Bronchial epithelial cell (primary cell): ENCODE measurements at places on chromosomes 1 and 21.

GRCh38 chr21:45209685-45210284 lies 77.9 kb downstream of the POFUT2 start:
- DNase-seq = no peak

- DNase-seq = no peak
These were observed 109.1 kb downstream of the LMO4 start for GRCh38 chr1:87437663-87438295.

DNA sequence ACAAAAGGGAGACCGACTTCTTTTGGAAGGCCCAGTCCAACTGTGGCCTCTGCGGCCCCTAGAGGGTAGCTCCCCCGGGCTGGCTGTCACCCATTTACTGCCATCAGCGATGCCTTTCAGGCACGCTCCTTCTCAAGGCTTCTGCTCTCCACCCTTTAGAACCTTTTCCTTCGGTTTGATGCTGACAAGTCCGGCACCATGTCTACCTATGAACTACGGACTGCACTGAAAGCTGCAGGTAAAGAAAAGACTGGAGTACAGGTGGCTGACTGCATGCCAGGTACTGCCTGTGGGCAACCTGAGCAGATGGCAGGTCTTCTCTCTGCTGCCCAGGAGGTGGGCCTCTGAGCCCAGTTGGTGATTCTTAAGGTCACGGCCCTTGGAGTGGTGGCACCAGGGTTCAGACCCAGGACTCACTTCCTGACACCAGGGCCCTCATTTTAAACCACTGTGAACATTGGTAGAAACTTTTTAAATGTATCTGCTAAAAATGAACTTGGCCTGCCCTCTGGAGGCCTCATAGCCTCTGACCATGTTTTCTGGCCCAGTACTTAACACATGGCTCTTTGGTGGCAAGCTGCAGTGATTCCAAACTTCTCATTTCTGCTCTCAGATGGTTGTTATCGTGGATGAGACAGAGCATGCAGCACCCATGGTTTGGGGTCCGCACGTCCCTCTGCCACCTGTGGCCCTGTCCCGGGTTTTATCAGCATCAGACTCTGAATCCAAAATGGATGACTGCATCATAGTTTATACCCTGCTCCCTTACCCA lies 45.7 kb downstream of the CAPN9 start:
- peak; percentile 12 for DNase-seq

GRCh38 chr1:77977989-77978292 lies 931 bp downstream of the FUBP1 start:
- no peak for DNase-seq

- peak; percentile 81 for DNase-seq
These were observed 80.3 kb upstream of the ARTN start for GRCh38 chr1:43853161-43853921.

DNA sequence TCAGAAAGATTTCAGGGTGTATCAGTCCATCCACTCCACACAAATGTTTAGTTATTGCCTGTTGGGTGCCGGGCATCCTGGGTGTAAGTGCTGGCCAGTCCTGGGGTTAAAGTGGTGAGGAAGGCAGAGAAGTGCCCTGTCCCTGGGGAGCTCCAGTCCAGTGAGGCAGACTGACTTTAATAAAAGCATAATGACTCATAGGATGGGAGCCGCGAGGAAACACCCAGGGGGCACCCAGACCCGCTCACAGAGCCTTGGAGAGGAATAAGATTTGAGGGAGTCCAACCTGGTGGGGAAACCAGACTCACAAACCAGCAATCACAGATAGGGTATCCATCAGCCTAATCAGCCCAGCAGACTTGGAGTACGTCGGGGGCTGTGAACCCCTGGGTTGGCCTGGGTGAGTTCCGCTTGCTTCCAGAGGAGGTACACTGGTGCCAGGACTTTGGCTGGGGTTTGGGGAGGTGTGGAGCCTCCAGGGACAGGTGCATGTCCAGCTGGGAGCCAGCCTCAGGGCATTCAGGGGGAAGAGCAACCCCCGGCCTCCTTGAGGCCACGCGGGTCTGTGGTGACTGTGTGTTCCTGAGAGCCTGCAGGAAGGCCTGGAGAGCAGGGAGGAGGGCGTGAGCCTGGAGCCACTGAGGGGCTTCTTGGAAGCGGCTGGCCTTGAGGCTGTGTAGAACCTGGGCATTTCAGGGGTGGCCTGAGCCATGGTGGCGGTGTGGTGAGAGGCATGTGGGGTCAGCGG lies 3.7 kb downstream of the PEAR1 start:
- peak; percentile 54 for DNase-seq

DNA sequence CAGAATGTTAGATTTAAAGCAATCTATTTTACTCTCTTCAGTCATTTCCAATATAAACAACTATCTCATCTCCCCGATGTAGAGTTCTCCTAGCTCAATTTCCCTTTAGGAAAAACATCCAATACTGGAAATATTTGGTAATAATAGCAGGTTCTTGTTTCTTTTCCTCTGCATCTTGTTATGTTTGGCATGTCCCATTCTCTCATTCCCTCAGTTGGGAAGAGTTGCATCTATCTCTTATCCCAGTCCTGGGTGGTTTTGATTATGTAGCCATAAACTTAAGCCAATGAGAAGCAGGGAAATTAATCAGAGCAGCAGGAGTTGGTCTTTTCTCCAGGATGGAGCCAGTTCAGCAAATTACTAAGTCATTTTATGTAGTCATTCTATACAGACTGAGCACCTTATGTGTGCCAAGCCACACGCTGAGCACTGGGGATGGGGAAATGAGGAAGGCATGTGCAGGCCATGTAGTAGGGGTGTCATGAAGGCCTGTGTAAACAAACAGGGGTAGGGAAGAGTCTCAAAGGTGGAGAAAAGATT lies 418.2 kb upstream of the NFIA start:
- DNase-seq = no peak
